ENCODE measurements at places on chromosomes 12 and 14.

GRCh38 chr14:30607156-30607780 is 14.9 kb upstream of the SCFD1 start:
- DNase-seq, result peak; percentile 30

GRCh38 chr12:108696111-108696995 is 35.0 kb downstream of the CORO1C start:
- DNase-seq, result peak; percentile 93

GRCh38 chr12:64265839-64266238 is 43.7 kb upstream of the KICS2 start:
- DNase-seq, result peak; percentile 49

GRCh38 chr12:58364389-58365086 is 423.2 kb downstream of the ATP23 start:
- DNase-seq, result no peak

DNA sequence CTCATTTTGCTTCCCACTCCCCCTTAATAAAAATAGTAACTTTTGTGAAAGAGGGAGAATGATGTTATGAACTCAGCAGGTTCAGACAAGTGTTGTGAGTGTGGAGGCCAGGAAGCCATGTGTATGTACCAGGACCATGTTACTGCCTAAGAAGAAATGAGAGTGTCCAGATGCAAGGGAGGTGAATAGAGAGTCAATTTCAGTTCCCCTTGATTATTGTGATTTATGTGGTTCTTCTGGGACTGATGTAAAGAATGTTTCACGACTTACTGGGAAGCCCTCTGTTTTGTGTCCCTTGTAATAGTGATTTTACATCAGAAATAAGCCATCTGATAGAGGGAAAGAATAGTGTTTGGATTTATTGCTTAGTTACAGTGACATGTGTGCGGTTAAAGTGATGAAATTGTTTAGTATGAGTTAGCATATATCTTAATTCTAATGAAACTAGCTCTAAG is 32.5 kb downstream of the FBXO34 start:
- peak; percentile 11 for DNase-seq

DNA sequence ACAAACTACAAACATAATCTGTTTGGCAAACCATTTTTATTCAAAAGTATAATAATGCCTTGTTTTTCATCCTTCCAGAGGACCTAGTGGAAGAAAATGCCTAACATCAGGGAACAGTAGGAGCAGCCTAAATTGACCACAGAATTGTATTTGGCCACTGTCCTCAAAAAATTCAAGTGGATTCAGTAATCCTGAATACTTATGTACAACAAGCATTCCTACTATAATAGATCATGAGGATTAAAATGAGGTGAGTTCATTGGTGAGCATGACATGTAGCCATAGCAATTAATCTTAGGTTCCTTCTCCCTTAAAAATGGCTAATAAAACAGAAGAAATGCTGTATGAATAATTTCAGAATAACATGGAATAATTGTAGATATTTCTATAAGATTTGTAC is 209.3 kb downstream of the DAD1 start:
- DNase-seq, result no peak

- no peak for DNase-seq
Observed at GRCh38 chr12:129520739-129521138, 383.1 kb downstream of the TMEM132D start.

DNA sequence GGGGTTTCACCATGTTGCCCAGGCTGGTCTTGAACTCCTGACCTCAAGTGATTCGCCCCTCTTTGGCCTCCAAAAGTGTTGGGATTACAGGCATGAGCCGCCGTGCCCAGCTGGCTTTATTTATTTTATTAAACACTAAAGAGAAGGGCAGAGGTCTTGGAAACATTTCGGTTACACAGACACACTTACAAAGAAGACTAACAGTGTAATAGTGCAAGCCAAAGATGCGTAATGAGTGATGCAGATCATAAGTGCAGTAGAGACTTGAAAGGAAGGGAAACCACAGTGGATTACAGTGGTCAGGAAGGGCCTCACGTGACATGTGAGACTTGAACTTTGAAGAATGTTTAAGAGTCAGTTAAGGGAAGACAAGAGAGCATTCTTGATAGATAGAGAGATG is 33.9 kb upstream of the CDK17 start:
- DNase-seq, result peak; percentile 57

- DNase-seq, result no peak
Observed at GRCh38 chr12:32270818-32271710, 128.3 kb upstream of the FGD4 start.

GRCh38 chr12:115085594-115085993 is 401.6 kb upstream of the TBX3 start:
- no peak for DNase-seq

GRCh38 chr12:92905811-92906554 is 23.1 kb downstream of the EEA1 start:
- no peak for DNase-seq

- DNase-seq, result no peak
Observed at GRCh38 chr12:106039242-106039641, 99.5 kb downstream of the NUAK1 start.

DNA sequence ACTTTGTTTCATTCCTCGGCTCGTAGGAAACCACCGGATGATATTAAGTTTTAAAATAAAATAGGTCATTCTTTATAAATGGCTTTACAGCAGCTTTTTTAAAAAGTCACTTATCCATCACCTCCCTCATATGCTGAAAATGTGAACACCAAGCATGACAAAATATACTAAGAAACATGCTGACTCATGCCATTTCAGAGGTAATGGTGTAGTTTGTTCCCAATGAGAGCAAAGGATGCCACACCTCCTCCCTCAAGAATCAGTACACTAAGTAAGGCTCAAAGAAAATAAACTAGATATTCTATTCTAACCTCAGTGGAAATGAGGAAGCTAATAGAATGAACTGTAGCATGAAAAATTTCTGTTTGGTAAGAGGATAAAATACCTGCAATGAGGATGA is 5.5 kb upstream of the DIO2 start:
- DNase-seq, result no peak

DNA sequence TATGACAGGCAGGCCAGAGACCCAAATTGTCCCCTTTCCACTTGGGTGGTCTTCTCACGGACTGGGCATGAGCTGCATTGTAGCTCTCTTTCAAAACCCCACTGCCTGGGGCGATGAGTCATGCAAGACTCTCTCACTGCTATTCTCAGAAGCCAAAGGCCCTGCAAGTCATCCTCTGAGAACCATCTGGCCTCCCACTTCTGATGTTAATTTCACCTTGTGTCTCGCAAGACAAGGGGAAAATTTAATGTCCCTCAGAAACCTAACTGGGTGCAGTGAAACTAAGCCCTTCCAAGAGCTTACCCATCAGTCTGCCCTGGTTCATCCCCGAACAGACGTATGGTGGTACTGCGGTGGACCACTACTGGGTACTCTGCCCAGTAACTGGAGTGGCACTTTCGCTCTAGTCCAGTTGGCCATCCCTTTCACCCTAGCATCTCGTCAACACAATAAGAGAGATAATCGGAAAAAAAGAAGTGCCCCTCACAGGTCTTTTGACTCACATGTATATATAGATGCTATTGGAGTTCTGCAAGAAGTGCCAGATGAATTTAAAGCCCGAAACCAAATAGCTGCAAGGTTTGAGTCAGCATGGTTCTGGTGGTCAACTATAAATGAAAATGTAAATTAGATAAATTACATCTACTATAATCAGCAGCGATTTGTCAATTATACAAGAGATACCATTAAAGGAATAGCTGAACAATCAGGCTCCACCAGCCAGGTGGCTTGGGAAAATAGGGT is 31.3 kb upstream of the LALBA start:
- peak; percentile 69 for DNase-seq

GRCh38 chr12:65811968-65812700 is 12.1 kb upstream of the HMGA2 start:
- no peak for DNase-seq

DNA sequence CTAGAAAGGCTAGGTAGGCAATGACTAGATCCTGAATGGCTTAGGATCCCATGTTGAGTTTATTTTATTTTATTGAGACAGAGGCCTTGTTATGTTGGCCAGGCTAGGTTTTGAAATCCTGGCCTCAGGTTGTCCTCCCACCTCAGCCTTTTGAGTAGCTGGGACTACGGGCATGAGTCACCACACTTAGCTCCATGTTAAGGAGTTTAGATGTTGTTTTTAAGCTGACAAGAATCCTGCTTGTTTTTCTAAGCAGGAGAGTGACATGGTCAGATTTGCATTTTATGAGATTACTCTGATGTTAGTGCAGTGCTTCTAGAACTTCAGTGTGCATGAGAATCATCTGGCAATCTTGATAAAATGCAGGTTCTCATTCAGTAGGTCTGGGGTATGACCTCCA is 14.5 kb downstream of the CCDC198 start:
- no peak for DNase-seq

DNA sequence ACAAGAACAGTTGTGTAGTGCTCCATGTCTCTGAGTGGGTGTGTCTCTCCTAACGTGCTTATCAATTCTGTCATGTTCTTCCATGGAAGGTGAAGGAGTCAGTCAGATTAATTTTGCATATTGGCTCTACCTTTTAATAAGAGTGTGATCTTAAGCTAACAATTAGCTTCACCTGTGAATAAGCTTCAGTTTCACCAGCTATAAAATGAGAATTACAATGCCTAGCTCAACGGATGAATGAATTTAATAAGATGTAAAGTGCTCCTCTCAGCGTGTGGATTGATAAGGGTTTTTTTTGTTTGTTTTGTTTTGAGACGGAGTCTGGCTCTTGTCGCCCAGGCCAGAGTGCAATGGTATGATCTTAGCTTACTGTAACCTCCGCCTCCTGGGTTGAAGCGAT is 32.7 kb downstream of the CCDC175 start:
- DNase-seq, result no peak

GRCh38 chr14:104555430-104556255 is 23.9 kb upstream of the C14orf180 start:
- no peak for DNase-seq

DNA sequence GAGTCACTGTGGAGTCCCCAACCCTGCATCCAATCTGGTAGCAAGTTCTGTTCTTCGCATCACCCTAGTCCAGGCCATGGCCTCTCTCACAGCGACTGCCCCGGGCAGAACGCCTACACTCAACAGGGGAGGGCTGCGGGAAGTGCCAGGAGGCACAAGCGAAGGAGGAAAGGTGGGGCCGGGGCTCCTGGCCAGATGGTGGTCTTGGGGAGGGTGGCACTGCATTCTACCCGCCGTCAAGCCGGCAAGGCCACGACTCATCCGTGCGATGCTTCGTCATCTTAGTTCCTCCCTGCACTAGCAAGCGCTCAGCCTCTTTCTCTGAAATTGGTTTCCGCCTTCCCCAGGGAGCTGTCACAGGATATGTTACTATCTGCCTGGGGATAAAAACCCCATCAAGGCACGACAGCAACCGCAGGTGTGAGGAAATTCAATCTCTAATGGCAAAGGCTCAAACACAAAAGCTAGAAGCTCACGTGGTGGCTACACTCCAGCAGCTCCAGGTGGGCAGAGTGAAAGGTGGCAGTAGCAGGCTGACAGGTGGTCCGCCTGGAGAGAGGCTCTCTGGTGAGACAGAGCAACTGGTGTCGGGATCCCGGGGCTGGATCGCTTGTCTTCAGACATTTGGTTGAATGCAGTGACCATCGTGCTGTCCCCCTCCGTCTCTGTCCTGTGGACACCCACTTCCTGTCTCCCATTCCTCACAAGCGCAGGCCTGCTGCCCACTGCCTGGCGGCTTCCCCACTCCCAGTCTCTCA is 34.1 kb downstream of the ACADS start:
- DNase-seq, result no peak

- DNase-seq, result no peak
Observed at GRCh38 chr14:24408764-24409163, 10.0 kb downstream of the NYNRIN start.

DNA sequence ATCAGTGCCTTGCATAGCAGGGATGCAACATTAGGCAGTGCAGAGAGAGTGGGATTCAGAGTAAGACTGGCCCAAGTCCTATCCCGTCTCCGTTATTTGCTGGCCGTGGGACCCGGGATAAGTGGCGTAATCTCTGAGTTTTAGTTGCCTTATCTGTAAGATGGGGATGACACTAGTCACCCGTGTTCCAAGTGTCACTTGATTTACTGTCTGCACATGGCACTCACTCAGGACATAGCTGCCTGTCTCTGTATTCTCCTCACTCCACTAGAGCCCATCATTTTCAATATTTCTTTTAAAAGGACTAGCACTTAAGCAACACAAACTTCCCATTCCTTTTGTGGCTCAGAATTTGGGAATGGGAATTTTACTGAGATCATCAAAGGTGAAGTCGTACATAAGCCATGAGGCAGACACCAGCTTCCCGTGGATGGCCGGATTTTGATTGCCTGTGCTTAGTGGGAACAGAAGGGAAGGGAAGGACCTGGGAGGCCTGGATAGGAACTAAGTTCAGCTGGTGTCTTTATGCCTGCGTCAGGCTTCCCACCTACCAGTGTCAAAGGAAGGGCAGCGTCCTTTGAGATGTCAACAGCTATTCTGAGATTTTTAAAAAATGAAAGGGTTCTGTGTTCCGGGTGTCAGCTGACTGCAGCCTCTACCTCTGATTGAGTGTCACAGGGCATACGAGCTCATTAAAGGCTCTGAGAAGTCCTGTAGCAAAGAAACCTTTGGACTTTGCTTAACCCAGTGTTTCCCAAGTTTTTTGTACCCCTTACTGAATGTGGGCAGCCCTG is 361.4 kb downstream of the CACNA1C start:
- DNase-seq, result no peak

DNA sequence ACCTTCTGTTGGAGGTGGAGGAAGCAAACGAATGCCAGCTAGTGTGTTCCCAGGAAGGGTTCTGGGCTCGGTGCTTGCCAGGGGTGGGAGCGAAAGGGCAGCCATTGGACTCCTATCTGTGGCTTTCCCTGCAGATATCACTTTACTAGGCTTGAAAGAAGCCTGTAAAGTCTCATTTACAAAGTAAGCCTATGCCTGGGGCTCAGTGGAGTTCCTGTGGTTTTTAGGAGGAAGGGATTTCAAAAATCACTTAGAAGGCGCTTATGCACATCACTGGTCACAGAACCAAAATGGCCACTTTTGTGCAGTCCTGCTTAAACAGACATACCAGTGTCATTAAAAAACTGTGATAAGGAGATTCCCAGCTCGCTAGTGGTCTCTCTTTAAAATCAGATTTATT is 22.7 kb downstream of the CLMN start:
- no peak for DNase-seq

GRCh38 chr14:101365329-101366158 is 195.8 kb upstream of the DIO3 start:
- DNase-seq, result no peak

DNA sequence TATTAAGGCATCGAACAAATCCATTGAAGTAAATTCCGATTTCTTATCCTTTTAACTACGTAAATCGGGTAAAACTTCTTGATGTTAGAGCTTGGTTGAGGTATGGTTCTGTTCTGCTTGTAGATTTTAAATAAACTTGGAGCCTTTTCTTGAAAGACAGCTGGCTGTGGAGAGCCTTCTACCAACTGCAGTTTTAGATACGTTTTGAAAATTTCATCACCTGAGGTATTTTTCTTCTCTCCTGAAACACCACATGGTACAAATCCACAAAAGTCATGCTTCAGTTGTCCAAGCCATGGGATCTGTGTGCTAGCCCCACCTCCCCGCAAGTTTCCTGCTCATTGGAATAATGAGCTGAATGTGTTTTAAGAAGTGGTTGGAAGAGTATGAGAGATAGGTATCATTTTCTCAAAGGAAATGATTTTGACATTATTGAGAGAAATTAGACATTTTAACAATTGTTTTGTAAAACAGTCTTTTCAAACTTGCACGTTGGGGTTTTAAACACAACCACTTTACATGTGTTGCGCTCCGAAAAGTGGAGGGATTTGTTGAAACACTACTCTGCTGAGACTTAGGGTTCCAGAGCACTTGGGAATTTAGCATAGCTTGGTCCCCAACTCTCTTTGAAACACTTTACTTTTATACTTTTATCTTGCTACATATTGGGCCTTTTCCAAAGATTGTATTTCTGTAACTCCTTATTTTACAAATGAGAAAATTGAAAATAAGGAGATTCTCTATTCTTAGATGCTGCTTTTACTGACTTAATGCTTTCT is 1.4 kb downstream of the PPM1A start:
- DNase-seq, result peak; percentile 65
